ENCODE measurements at places on chromosomes 16 and 17.

DNA sequence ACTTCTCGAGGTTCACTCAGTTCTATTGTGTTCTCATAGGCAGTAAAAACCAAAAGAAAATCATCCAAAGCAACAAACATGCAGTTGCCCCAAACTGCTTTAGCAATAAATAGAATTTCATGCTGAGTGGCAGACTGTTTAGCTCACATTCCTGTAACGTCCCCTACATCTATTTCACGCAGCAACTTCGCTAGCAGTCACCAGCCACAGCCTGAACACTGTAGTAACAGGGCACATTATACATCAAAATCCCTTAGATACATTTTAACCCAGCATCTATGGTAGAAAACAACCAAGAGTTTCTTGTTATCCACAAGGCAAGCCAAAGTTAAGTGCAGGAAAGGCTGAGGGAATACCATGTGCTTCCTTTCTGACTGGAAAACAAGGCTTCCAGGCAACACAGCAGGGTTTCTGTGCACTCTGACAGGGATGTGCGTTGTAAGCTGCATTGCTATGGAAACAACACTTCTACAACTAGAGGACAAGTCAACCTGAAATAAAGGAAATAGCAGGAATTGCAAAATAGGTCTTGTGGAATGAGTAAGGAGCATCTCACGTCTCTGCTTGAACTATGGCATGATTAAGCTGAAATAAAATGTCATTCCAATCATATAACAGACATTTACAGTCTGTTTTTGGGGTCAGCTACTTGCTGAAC, 55.4 kb downstream of the CFDP1 start:
- DNase-seq, result no peak

DNA sequence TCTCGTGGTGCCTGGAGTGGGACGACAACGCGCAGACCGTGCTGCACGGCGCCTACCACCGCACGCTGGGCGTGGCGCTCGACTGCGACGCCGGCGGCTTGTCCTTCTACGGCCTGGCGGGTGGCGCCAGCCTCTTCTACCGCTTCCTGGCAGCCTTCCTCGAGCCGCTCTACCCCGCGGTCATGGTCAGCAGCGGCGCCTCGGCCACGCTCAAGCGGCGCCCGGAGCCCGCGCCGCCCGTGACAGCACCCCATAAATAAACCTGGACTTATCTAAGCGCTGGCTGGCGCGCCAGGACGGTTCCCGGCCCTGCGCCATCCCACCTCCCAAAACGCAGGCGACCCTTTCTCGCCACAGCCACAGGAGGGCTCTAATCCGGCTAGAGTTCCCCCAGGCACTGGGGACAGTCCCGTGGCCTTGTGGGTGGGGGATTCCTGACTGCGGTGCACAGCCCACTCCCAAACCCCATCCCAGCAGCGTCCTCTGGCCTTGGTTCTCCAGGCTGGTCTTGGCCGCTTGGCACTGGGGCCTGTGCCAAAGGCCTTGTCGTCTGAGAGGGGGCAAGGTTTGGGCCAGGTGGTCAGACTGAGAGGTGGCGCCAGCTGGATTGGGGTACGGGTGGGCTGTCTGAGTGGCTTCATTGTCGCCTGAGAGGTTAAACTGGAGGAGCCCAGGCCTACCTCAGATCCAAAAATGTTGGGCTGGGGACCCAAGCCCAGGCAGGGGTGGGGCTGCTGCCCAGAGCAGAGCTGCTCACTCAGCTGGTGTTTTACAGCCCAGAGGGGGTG, 10.1 kb upstream of the SLC16A5 start:
- peak; percentile 54 for DNase-seq

GRCh38 chr17:66782851-66783250, 52.1 kb upstream of the CACNG5 start:
- DNase-seq, result no peak

- no peak for DNase-seq
These were observed 98.0 kb downstream of the TBC1D16 start for GRCh38 chr17:79937391-79938335.

- DNase-seq, result no peak
These were observed 997 bp upstream of the CDH11 start for GRCh38 chr16:65122724-65123395.

DNA sequence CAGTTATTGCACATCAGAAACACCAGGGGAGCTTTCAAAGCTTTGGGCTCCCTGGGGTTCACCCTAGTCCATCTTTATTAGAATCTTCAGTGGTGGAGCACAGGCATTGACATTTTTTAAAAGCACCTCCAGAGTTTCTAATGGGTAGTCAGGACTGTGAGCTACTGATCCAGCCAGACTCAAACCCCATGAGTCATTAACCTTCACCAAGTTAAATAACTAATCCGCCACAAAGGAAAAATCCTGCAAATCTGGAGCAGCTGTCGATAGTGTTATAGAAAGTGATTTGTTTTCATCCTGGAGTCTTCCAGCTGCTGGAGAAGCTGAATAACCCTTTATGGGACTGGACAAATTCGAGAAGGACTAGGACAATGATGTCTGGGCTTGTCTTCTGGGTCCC, 93.2 kb upstream of the PIRT start:
- no peak for DNase-seq

DNA sequence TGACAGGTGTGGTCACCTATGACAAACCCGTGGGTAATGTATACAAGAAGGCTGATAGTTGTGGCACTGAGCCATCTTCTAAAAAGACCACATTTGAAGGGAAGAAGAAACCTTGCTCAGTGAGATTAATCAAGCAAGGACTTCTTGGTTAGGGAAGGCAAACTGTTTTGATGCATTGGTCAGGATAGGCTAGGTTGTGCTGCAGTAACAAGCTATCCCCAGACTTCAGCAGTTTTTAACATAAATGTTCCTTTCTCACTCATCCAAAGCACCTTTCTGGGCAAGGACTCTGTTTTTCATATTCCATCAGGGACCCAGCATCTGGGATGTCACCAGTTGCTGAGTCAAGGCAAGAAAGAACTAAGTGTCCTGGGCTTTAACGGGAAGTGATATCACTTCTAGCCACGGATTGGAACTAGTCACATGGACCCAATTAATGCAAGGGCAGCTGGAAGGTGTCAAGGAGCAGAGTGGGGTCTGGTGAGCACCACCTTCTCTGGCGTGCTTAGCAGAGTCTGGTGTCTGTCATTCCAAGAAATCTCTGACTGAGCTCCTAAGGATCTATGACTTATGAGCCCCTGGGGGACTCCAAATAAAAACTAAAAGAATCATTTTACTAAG, 52.0 kb upstream of the CCL2 start:
- DNase-seq, result no peak

GRCh38 chr17:77619851-77620250, 338.7 kb upstream of the TNRC6C start:
- no peak for DNase-seq

DNA sequence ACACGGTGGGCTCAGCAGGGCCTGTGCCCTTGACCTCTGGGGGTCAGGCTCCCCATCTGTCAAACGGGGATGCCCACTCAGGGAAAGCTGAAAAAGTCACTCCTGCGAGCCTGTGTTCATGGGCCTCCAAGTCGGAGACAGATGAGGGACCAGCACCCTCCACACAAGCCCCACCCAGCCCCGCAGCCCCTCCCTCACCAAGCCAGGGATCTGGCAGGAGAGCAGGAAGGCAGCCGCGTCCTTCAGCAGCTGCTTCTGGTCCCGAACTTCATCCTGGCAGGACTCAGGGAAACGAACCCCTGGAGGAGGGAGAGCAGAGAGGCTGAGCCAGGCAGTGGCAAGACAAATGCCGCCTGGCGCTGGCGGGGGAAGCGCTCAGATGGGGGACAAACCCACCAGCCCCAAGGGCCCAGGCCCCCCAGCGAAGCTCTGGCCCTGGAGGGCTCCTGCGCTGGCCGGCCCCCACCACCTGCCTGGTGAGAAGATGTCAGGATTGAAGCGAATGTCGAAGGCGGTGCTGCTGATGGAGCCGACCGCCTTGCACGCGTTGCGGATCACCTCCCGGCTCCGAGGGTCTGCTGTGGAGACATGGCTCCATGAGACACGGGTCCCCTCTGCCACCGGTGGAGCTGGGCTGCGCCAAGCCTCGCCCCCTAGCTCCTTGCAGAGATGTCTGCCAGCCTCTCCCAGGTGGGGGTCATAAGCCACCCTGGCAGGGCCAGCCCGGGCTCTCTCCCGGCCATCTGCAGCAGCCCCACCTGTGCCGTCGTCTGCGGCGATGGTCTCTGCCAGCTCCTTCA, 15.4 kb downstream of the CLUH start:
- DNase-seq, result no peak

All from CD4-positive, alpha-beta T cell treated with Interleukin-4 for 1 hour (primary cell).